Activated CD4-positive, alpha-beta T cell treated with anti-CD3 and anti-CD28 coated beads, Interleukin-2, amount 50 U/mL, for 4 hours (primary cell): ENCODE measurements at places on chromosomes 3 and 15.

GRCh38 chr3:185630182-185630622, 44.1 kb downstream of the SENP2 start:
- no peak for DNase-seq

DNA sequence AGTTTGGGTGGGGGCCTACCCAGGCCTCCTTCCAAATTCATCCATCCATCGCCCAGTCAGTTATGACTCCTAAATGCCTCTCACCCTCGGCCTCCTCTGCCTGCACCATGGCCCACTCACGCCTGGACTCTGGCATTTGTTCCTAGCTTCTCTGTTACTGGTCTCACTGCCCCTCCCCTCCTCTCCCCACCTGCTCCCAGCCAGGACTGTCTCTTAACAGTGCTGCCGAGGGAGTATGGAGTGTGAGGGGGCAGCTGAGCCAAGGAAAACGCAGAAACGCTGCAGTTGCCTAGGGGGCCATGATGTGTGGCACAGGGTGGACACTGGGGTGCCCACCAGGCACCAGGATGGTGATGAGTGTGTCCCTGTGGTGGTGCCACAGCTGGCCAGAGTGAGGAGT, 3.1 kb downstream of the RCCD1 start:
- DNase-seq: no peak

GRCh38 chr3:9951126-9951525, 1.1 kb downstream of the PRRT3 start:
- DNase-seq: no peak

- DNase-seq: no peak
These were observed 653.6 kb downstream of the NSUN3 start for GRCh38 chr3:94716326-94717018.
